Left lung (tissue), 14 donors: ENCODE measurements at places on chromosomes 16 and 17.

DNA sequence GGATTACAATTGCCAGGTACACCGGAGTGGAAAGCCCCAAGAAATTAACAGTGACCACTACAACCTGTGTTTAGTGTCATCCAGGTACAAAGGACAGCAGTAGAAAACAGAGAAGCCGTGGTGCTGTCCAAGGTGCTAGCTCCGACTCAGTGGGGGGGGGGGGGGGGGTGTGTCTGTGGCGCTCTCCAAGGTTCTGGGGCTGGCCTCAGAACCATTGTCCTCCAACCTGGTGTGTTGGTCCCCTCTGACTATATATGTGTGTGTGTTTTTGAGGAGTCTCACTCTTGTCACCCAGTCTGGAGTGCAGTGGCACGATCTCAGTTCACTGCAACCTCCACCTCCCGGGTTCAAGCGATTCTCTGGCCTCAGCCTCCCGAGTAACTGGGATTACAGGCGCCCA, 5.8 kb upstream of the ZNF23 start:
- no peak for DNase-seq

DNA sequence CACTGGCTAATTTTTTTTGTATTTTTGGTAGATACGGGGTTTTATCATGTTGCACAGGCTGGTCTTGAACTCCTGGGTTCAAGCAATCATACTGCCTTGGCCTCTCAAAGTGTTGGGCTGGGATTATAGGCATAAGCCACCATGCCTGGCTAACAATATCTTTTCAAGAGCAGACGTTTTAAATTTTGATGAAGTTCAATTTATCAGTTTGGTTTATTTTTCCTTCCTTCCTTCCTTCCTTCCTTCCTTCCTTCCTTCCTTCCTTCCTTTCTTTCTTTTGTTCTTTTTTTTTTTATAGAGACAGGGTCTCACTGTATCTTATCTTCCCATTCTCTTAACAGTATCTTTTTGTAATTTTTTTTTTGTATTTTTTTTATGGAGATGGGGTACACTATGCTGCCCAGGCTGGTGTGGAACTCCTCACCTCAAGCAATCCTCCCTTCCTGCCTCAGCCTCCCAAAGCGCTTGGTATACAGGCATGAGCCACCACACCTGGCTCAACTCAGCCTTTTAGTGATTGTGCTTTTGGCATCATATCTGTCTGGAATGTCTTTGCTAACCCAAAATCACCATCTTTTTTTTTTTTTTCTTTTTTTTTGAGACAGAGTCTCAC, 13.6 kb upstream of the GIP start:
- no peak for DNase-seq

GRCh38 chr16:82658796-82659195, 32.0 kb downstream of the CDH13 start:
- no peak for DNase-seq

DNA sequence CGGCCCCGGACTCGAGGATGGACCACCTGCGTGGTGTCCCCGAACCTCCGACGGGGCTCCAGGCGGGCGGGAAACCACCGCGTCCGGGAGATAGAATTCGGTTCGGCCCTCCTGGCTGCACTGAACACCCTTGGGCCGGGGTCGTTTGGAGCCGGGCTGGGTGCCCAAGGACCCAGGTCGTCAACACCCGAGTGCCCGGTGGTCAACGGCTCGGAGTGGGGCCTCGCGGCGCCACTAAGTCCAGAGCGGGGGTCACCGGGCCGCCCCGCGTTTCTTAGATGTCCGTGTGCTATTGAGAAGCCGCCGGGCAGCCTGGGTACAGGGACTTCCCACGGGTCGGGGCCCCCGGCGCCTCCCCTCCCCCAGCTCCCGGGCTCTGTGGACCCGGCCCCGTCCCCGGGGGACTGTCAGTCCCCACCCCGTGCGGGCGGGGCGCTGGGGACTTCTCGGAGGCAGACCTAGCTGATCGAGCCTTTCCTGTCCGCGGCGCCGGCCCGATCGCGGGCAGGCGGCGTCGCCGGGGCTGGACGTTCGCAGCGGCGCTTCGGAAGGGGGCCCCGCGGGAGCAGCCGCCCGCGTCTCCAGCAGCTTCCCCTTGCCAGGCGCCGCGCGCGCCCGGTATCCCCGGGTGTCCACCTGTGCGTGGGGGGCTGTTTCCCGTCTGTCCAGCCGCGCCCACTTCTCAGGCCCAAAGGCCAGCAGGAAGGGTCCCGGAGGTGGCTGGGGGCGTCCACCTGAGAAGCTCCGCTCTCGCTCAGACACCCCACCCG, 655 bp upstream of the NPTX1 start:
- no peak for DNase-seq

DNA sequence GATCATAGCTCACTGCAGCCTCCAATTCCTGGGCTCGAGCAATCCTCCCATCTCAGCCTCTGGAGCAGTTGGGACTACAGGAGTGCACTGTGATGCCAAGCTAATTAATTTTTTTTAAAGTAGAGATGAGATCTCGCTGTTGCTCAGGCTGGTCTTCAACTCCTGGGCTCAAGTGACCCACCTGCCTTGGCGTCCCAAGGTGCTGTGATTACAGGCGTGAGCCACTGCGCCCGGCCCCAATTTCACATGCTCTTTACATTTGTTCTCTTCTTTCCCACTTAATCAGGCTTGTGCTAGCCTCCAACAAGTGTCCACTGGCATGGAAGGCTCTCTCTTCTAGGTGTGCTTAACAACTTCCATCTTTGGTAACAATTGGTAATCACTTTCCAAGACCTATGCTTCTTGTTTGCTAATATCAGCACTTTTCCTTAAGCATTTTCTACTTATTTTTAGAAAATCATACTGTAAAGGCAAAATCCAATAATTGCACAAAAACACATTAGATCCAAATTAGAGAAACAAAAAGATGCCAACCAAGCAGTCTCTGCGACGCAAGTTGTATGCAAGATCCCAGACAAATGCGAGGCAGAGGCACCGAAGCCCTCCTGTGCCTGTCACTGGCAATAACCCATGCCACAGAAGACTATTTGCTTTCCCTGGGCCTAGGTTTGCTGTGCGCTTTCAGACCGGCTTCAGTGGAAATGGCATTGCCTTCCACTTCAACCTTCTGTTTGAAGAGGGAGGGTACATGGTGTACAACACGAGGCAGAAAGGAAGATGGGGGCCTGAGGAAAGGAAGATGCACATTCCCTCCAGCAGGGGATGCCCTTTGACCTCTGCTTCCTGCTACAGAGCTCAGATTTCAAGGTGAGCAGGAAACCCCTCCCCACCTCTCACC, 52.6 kb downstream of the NOS2 start:
- no peak for DNase-seq

DNA sequence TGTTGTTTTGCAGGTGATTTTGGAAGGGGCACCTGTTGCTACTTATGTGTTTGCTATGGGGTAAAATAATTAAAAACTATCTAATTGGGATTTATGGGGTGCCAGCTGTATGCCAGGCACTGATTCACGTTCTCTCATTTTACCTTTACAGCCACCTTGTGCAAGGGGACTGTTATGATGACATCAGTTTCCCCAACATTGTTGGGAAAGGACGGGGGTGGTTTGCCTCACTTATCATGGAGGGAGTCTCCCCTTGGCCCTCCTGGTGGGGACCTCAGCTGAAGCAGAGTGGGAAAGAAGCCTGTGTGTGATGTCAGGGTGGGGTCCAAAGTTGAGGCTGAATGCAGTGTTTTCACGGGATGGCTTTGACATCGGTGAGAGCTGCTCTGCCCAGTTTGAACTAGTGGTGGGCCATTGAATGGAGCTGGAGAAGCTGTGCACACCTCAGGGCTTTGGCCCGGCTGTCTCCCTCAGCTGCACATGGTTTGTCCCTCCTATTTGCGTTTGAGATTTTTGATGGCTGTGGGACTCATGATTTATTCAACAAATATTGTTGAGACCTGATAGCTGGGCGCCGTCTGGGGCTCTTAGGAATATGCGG, 36.1 kb downstream of the CMIP start:
- no peak for DNase-seq

- no peak for DNase-seq
These were observed 18.0 kb downstream of the GRB7 start for GRCh38 chr17:39755554-39756379.
